RPMI8226 (cell line): ENCODE measurements at places on chromosomes 3 and 15.
A peak's percentile ranks its signal among the peaks of the same experiment; 100 is the strongest.

DNA sequence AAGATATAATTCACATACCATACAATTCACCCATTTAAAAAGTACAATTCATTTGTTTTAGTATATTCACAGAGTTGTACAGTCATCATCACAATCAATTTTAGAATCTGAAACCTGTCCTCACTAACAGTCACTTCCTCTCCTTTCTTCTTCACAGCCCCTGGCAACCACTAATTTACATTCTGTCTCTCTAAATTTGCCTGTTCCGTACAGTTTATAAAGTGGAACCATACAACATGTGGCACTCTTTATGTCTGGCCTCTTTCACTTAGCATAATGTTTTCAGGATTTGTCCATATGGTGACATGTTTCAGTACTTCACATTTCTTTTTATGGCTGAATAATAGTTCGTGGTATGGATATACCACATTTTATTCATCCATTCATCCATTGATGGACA lies 22.7 kb downstream of the ERICH6 start:
- peak; percentile 45 for DNase-seq

- no peak for DNase-seq
Measured at GRCh38 chr3:31785286-31785685, 195.8 kb downstream of the OSBPL10 start.

DNA sequence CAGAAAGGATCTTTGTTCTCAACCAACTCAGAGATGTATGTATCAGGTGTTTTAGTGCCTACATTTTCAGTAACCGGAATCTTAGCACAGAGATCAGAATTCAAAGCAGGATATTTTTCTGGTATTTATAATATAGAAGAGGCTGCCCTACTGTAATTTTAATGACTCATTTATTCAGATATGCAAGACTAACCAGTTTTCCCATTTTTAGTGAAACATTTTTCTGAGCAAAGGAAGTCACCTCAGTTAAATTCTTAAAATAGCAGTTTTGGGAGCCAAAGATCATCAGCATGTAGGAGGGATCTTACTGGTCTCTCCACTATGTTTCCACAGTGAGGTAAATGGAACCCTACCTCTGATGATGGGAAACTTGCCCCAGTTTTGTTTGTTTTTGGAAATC lies 42.0 kb downstream of the SRP14 start:
- DNase-seq: no peak

DNA sequence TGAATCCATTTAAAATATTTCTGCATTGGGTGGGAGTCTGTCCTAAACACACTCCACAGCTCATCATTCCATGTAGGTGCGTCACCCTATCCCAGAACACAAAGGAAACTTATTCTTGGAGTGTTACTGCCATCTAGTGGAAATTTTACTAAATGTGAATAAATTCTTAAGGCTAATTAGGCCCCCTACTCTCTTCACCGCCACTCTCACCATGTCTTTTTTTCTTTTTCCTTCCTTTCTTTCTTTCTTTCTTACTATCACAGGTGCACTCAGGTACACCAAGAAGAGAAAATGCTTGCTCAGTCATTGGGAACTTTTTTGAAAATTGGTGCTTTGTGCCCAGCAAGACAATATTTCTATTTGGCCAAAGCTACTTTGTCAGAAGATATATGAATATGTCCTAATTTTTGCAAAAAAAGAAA lies 26.4 kb upstream of the ATP8B4 start:
- peak; percentile 54 for DNase-seq

GRCh38 chr3:52934630-52935530 lies 37.5 kb upstream of the STIMATE start:
- peak; percentile 54 for DNase-seq

DNA sequence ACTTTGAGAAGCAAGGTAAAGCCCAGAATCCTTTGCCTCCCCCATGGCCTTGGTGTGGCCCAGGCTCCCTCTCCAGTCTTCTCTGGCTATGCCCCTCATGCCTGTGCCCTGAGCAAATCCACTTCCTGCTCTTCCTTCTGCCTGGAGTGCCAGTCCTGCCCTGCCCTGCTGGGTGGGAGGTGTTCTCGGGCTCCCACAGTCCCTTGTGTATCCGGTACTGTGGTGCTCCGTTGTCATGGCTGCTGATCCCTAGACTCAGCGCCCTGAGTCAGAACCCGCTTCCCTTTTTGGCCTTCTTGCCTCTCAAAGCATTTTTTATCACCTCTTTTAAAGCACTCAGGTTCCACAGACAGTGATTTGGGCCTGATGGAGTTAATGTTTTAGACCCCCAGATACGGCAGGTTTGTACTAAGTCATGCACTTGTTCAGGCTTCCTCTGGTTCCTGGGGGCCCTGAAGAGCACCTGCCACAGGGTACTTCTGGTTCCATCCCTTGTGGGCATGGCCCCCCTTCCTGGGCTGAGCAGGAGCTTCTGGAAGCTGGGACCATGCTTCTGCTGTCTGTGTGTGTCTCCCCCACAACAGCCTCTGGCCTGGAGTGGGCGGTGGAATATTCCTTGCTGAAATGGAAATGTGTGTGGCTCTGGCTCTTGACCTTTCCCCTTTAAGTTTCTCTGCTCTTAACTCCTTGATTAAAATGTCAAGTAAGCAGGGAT lies 29.6 kb upstream of the ADAMTS7 start:
- DNase-seq: peak; percentile 12

- no peak for DNase-seq
Measured at GRCh38 chr15:32829436-32829835, 111.6 kb downstream of the GREM1 start.

DNA sequence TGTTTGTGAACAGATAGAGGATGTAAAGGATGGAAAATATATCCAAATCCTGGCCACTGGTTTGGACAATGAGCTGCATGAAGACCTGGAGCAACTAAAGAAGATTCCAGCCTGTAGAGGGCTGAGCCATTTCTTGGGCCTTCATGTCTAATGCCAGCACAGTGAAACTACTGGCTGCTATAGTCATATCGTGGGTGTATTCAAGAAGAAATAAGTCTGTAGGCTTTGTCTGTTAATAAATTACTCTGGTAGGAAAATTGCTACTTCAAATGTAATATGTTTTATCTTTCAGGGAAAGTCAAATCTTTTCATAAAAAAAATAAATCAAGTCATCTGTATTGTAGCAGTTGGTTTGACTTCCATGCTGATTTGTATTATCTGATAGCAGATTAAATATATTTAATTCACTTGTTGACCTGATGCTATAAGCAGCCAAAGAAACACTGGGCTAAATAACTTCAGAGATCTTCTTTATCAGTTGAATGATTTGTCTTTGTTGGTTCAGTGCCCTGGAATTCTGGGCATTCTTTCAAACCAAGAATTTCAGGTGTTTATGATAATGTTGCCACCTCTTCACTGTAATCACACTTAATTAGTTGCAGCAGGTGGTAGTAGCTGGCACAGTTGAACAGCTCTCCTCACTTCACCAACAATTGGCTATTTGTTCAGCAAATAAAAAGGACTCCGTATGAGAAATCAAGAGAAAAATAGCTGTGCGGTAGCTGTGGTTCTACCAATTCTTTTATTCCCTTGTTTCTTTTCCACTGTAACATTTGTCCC lies 1109.5 kb downstream of the NSUN3 start:
- peak; percentile 3 for DNase-seq

GRCh38 chr3:57038466-57039164 lies 21.8 kb upstream of the SPATA12 start:
- DNase-seq: no peak

- no peak for DNase-seq
Measured at GRCh38 chr15:44598892-44599291, 61.9 kb downstream of the EIF3J start.

DNA sequence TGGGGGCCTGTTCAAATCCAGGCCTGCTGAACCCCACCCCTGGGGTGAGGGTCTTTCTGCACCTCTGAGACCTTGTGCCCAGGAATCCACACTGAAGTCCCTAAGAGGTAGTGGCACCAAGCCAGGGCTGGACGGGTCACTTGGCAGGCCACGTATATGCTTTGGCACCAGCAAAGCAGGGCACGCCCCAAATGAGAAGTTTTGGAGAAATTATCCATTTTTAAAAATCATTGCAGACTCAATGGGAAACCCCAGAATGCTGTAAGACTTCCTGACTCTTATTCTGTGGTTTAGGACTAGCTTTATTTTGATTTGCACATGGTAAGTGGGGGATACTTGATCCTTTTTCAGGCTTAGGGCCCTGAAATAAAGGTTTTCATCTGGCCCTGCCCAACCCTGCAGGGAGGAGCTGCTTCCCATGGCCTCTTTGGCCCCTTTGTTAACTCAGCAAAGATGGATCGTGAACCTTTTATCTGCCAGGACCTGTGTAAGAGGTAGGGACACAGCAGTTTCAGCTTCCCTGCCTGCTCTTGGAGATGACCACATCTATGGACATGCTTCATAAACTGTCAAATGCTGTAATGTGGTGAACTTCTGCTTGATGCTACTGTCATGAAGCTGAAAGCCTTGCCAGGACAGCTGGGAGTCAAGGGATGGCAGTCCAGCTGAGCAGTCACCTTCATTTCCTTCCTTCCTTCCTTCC lies 88.0 kb downstream of the HMG20A start:
- DNase-seq: no peak

- no peak for DNase-seq
Measured at GRCh38 chr3:188617270-188617669, 463.3 kb downstream of the LPP start.
